Tibial nerve (tissue), 4 donors: ENCODE measurements at places on chromosomes 2 and 18. TPM values are rescaled to one million over a fixed set of nuclear protein-coding genes. Genes with fewer than 3 reads are reported as not detected.

Gene UGT1A3
- not detected for total RNA-seq

GRCh38 chr2:96225016-96225533, 16.4 kb upstream of the STARD7 start:
- no peaks in the 10 kb centered on the region for H3K4me1 ChIP-seq
- peak overlapping the region; percentile 46 for H3K27ac ChIP-seq
- no peak for DNase-seq
- no peaks in the 10 kb centered on the region for H3K27me3 ChIP-seq

Gene GNLY
- 0.98 TPM for total RNA-seq

Gene PSTPIP2
- total RNA-seq = 6.1 TPM

Gene KCNE4
- total RNA-seq = 8.2 TPM

DNA sequence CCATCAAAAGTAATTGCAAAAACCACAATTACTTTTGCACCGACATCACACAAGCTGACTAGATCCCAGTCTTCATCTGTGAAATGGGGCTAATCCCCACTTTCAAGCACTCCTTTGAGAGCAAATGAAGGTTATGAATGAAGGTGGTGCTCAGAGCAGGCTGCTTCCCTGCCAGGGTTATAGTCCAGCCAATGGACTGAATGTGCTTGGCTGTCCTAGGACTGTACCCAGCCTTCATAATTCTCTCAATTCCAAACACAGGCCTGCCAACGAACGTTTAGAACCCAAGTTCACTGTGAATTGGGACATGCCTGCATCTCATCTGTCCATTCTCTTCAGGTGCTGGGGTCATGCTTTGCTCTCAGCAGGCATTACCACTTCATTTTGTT, 27.8 kb upstream of the ICOS start:
- no peak overlapping the region for H3K4me3 ChIP-seq
- no peaks in the 10 kb centered on the region for H3K27me3 ChIP-seq
- no peak for DNase-seq

Gene DTNB
- total RNA-seq = 16.6 TPM

- DNase-seq = no peak
- H3K27ac ChIP-seq = peak overlapping the region; percentile 69
- H3K27me3 ChIP-seq = no peaks in the 10 kb centered on the region
- H3K36me3 ChIP-seq = no peaks in the 10 kb centered on the region
- H3K4me3 ChIP-seq = no peak overlapping the region
Measured at GRCh38 chr2:86224645-86225355, 25.5 kb downstream of the MRPL35 start.

GRCh38 chr2:5697562-5697961, 5.4 kb downstream of the SOX11 start:
- no peak overlapping the region for H3K4me3 ChIP-seq
- no peak for DNase-seq
- H3K27ac ChIP-seq = no peak overlapping the region
- H3K36me3 ChIP-seq = no peaks in the 10 kb centered on the region
- H3K27me3 ChIP-seq = peaks cover 90% of the 10 kb centered on the region

DNA sequence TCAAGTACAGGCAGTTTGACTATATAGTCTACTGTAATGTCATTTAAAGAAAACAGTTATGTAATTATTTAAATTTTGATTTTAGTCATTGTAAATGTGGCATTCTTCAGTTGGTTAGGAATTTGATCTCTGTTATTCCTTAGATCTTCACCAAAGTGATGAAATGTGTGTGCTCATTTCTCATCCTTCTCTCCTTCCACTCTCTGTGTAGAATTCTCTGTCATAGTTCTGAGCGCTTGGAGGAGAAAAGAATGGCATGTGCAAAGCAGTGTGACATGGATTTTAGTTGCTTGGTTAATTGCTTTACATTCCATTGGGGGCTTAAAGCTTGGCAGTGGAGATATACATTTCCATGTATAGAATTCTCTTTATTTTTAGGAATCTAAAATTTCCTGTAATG, 14.8 kb downstream of the PIK3C3 start:
- H3K27me3 ChIP-seq = no peaks in the 10 kb centered on the region
- no peak overlapping the region for H3K27ac ChIP-seq
- no peak overlapping the region for H3K4me3 ChIP-seq
- DNase-seq = no peak
- H3K36me3 ChIP-seq = peaks cover 31% of the 10 kb centered on the region

- H3K27me3 ChIP-seq = no peaks in the 10 kb centered on the region
- H3K36me3 ChIP-seq = no peaks in the 10 kb centered on the region
- H3K4me1 ChIP-seq = no peaks in the 10 kb centered on the region
Measured at GRCh38 chr2:193743089-193743488, 1548.4 kb upstream of the TMEFF2 start.

Gene DCDC2C
- 22.3 TPM for total RNA-seq

DNA sequence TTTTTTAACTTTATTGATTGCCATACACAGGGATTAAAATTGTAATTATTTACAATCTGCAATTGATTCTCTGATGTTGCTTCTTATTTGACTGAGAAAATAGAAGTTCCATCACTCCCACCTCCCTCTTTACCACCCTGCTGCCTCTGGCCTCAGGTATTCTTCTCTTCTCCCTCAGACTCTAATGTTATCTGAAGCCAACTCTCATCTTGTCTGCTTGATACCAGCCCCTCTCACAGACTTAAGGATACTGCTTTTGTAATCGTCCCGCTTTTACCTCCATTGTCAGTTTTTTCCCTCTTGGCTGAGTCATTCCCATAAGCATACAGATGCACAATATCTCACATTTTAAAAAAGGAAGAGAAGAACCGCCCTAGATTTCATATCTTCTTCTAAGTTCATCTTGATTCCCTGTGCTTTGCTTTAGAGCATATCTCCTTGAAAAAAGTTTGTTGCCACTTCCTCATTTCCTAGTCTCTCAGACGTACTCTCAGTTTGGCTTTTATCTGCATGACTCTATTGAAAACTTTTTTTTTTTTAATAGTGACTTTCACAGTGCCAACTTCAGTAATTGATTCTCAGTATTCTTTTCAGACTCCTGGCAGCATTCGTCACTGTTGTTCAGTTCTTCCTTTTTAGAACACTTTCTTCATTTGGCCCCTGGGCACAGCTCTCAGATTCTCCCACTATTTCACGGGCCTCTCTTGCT, 31.1 kb downstream of the SPAG16 start:
- DNase-seq = no peak
- H3K4me3 ChIP-seq = no peak overlapping the region
- H3K4me1 ChIP-seq = no peaks in the 10 kb centered on the region
- no peaks in the 10 kb centered on the region for H3K27me3 ChIP-seq
- no peaks in the 10 kb centered on the region for H3K36me3 ChIP-seq
- H3K27ac ChIP-seq = no peak overlapping the region
